ENCODE measurements at places on chromosomes 2 and 18.

DNA sequence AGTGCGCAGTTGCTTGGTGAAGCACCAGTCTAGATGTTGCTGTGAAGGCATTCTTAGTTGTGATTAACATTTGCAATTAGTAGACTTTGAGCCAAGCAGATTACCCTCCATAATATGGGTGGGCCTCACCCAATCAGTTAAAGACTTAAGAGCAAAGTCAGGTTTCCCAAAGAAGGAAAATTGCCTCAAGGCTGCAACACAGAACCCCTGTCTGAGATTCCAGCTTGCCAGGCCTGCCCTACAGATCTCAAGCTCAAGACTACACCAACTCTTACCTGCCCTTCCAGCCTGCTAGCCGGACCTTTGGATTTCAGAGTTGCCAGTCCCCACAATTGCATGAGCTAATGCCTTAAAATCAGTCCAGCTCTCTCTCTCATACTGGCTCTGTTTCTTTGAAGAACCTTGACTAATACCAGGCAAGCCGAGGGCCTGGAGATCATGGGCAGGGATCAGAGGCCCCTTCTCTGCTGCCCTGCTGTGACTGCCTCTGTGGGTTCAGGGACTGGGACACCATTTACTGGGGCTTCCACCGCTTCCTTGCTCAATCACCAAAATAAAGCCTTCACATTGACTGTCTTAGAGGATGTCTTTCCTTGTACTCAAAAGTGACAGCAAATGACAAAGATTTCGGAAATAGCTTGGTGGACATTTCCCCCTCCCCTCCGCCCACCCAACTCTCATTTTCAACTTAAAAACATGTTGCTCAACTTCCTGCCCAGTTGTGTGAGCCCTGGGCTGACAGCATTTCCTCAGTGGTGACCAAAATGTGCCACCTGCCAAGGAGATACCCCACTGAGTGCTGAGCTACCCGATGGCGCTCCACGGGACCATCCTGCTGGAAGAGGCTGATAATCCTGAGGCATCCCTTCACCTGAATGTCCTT is 86.7 kb downstream of the GALNT14 start:
- DNase-seq = no peak

DNA sequence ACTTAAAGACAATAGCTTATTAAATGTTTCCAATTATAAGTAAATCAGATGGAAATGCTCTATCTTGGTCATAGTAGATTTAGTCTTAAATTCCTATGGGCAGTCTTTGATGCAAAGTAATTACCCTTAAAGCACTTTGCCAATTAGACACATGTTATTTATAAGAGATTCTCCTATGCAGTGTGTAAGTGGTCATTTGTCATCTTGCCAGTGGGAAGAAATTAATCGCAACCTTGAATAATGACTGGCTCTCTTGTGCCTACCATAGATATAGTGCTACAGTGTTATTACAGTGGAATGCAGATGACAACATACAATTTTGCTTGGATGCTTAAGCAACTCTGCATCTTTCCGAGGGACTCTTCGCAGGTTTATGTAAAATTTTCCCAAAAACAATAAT is 311.0 kb upstream of the THUMPD2 start:
- DNase-seq = no peak

DNA sequence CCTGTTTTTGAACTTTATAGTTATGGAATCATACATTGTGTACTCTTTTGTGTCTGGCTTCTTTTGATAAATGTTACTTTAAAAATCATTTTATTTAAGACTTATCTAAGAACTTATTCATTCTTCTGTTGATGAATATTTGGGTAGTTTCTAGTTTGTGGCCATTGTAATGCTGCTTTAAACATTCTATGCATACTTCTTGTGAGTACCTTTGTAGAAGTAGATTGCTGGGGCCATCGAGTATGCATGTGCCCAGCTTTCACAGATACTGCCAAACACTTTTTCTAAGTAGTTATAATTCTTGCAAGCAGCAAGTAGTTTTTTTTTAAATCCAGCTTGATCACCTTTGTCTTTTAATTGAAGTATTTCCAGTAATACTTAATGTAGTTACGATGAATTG is 11.1 kb downstream of the CD302 start:
- no peak for DNase-seq

- no peak for DNase-seq
These were observed 86.4 kb downstream of the BIN1 start for GRCh38 chr2:127020536-127020935.

- DNase-seq = no peak
These were observed 63.7 kb upstream of the OTOF start for GRCh38 chr2:26541401-26542193.

DNA sequence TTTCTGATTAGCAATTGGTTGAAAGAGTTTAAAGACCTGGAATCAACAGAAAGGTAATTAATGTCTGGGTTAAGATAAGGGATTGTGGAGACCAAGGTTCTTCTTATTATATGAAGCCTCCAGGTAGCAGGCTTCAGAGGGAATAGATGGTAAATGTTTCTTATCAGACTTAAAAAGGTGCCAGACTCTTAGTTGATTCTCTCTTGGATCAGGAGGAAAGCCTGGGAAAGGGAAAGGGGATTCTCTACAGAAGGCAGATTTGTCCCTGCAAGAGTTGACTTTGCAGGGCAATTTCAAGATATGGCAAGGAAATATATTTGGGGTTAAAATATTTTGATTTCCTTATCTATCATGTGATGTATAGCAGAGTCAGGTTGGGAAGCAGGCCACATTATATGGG is 153.1 kb upstream of the ARL4C start:
- no peak for DNase-seq

DNA sequence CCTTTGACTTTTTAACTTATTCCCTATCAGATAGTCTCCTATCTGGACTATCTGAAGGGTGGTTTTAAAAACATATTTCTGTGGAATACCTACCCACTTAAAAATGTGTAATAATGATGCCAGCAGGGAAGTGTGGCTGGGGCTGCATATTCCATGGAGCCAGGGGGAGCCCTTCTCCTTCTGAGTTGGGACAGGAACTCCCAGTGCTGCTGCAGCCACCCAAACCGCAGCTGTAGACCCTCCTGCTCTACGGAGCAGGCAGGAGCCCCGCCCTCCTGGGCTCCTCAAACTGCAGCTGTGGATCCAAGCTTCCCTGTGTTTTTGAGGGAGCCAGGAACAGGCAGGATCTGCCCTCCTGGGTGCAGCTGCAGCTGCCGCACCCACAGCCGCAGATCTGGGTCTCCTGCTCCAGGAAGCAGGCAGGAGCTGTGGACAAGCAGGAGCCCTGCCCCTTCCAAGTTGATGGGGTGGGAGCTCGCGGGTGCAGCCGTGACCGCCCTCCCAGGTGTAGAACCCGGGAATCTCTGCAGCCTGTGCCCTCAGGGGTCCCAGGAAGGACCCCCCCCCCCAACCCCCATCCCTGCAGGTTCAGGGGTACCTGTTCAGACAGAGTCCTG is 57.8 kb downstream of the PDK1 start:
- DNase-seq = peak; percentile 4

DNA sequence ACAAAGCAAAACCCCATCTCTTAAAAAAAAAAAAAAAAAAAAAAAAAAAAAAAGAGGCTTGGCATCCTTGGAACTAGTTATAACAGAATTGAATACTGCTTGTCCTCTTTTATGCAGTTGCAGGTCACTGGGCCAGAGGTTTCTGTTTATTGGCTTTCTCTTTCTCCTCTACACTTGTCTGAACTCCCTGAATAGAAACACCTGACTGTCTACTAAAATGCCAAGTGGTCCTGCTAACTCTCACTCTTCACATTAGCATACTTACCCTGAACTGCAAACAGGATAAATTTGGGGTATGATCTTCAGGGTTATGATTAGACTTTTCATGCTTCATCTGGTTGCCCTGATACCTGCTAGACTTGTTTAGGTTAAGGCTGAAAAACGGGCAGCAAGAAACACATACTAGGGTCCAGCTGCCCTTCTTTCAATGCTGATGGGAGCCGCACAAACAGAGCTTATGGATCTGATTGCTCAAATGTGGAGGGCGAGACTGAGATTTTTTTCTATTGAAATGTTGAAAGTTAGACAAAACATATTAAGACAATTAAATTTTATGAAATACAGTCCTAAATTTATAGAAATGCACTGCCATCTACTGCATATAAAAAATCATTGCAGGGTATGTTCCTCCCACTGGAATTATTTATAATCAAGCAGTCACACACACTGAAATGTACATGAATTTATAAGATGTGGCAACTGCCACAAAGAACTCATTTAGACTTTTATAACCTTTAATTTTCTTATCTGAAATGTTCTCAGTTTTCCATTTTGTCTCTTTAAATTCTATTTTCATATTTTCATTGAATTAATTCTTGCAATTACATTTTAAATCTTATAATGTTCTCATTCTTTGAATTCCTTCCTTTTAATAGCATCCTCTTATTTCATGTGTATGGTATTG is 40.8 kb downstream of the GTF3C3 start:
- peak; percentile 36 for DNase-seq

DNA sequence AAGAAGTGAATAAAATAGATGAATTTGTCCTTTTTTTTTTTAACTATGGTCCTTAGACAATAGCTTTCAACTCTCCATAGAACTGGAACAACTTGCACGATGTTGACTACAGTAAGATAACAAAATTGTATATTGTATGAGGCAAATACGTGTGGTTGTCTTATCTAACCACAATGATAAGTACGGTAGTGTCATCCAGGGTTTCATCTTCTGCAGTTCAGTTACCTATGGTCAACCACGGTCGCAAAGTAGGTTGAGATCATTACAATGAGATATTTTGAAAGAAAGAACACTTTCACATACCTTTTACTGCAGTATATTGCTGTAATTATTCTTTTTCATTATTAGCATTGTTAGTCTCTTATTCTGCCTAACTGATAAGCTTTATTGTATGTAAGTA is 295.2 kb downstream of the PARD3B start:
- DNase-seq = no peak

GRCh38 chr18:46418663-46419260 is 238.3 kb downstream of the LOXHD1 start:
- no peak for DNase-seq

DNA sequence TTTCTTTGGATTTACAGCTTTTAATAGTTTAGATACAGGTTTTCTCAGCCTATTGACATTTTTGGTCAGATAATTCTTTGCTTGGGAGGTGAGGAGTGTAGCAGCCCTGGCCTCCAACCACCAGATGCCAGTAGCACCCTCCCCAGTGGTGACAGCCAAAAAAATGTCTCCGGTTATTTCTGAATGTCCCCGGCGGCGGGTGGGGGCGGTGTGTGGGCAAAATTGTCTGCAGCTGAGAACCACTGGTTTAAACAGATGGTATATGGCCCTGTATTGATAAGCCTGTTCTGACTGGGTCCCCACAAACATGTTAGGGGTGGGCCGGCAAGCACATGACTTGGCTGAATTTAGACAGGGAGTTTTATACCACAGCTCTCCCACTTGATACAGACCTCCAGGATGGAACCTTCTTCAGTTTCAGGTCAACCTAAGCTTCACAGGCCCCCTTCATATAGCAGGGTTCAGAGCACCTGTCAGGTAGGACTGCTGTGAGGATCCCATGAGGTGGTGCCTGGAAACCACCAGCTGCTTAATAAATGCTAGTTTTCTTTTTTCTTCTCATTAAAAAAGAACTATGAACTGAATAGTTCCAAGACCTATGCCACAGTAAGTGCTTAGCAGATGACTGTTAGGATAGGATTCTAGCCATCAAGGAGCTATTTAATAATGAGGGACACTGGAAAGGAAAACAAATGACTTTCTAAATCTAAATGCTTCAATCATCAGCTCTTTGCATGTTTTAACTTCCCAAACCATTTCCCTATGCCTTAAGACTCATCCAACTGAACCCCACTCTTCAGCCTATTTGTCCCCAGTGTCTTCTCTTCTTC is 18.1 kb downstream of the LPIN2 start:
- DNase-seq = no peak

- no peak for DNase-seq
These were observed 51.9 kb downstream of the VRK2 start for GRCh38 chr2:58098254-58099095.

DNA sequence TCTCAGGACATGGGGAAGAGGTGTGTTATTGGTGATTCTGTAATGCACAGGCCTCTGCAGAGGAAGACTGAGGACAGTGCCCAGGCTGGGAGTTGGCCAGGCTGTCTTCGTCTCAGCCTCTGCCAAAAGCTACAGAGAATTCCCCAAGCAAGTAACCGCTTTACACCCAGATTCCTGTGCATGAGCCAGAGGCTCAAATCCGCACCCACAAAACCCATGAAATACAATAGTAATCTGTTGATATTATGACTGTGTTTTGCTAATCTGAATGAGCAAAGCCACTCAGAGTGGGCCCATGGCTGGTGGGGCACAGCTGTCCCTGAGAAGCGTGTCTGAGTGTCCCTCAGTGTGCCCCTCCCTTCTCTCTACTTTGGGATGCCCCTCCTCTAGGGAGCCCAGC is 149.5 kb upstream of the PXDN start:
- no peak for DNase-seq

- DNase-seq = no peak
These were observed at the start of gene IGFBP2 for GRCh38 chr2:216632952-216633615. Gene IGFBP2 (plus strand): TSS chr2:216633420. CDS start chr2:216633524, 104 bp downstream.

DNA sequence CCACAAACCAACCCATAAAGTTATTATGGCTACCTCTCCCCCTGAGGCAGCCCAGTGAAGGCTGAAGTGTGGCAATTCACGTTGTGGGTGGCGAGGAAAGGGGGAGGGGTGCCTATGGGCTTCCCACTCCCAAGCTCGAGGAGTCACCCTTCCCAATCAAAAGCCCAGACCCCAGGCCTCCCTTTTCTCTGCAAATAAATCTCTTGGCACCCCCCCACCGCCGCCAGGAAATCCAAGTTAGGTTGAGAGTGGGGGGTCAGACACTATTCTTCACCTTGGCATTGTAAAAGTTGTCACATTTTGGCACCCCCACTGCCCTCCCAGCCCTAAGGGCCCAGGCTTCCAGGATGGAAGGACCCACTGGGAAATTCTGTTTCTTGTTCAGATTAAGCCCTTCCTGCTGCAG is 6.9 kb downstream of the ANKRD53 start:
- no peak for DNase-seq

DNA sequence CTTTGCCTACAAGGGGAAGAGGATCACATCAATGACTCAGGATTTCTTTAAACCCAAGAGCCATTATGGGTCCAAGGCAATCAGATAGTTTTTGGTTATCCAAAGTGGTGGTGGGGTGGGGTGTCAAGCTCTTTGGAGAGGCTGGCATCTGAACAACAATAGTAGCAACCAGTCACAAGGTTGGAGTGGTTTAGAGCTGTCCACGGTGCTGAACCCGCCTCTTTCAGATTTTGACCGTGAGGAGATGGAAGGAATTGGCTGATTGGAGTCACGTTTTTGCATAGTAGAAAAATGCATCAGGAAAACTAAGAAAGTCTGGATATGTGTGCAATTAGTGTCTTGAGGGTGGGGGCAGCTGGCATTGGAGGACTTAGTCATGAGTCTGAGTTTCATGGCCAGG is 159.9 kb downstream of the LOXHD1 start:
- no peak for DNase-seq

Data from NCI-H1694 treated with DMSO at 0.1 percent for 48 hours (cell line).